ENCODE measurements at places on chromosomes 12 and 14.

- DNase-seq, result no peak
Observed at GRCh38 chr14:74733221-74733620, 20.3 kb downstream of the FCF1 start.

GRCh38 chr14:39680777-39681176 lies 248.5 kb upstream of the FBXO33 start:
- DNase-seq, result no peak

- DNase-seq, result peak; percentile 69
Observed at GRCh38 chr12:94793191-94793595, 142.8 kb upstream of the TMCC3 start.

DNA sequence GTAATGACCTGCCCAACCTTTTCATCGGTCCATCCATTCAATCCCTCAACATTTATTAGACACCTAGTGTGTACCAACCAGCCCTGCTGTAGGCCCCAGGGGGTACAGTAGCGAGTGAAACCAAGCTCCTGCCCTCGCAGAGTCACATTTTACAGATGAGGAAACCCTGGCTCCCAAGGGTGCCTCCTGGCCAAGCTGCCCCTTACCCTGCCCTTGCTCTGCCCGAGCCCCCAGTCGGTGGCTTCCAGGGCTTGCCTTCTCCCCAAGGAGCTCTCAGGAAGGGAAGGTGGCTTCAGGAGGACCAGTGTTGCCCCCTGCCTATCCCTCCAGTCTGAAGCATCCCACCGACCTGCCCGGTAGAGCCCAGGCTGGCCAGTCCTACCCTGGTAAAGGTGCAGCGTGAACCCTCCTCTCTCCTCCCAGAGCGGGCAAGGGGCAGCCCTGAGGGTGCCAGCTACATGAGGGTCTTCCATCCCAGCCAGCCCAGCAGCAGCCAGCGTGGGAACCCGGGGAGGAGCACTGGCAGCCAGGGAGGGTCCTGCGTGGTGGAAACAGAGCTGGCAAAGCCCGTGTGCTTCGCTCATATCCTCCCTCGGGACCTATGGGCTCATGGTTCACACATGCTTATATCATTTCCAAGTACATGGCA lies 670 bp upstream of the BEGAIN start:
- peak; percentile 40 for DNase-seq

DNA sequence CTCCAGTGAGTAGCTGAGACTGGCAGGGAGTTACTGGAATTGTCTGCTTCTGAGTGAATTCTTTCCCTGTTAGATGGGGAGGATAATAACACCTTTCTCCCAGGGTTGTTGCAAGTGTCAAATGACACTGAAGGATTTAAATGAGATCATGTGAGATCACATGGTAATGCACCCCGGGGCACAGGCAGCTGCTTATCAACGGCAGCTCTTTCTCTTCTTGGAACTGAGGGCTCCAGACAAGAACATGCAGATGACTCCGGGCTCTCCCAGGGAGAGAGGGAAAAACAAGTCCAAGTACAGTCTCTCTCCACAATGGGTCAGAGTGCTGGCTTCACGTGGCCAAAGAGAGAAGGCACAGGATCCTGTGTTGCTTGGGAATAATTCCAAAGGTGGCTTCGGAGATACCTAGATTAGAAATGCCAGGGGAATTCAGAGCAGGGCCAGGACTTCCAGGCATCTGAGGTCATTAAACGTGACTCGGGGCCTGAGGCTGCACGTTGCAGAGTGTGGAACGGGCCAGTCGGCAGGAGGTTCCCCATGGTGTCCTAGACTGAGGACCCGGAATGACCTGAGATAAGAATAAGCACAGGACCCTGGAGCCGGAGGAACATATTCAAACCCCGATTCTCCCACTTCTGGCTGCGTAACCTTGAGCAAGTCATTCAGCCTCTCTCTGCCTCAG lies 109.2 kb downstream of the PRMT8 start:
- DNase-seq, result no peak

GRCh38 chr14:61315313-61315712 lies 6.1 kb upstream of the PRKCH start:
- no peak for DNase-seq

- no peak for DNase-seq
Observed at GRCh38 chr14:56635041-56635440, 55.4 kb downstream of the TMEM260 start.

- peak; percentile 7 for DNase-seq
Observed at GRCh38 chr12:62472472-62472871, 5.8 kb downstream of the MON2 start.

DNA sequence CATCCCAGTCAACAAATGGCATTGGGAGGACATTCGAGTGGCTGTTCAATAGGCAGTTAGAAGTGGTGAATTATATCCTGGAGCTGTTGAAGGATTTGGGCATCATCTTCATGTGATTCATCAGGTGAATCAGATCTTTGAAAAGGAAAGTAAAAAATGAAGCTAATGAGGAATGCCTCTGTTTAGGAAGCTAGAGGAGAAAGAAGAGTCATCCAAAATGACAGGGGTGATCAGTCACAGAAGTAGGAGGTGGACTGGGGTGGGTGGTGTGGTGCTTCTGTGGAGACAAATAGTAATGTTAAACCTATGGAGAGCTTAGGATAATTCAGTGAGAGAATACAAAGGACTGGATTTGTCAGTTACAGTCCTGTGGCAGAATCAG lies 32.7 kb downstream of the DIP2B start:
- DNase-seq, result no peak

Data from NB4 (cell line).